ENCODE measurements at places on chromosomes 13 and 19.

- DNase-seq: no peak
Measured at GRCh38 chr19:40633207-40633606, 32.0 kb downstream of the LTBP4 start.

- DNase-seq: peak; percentile 75
Measured at GRCh38 chr13:33169273-33169980, 116.1 kb downstream of the STARD13 start.

DNA sequence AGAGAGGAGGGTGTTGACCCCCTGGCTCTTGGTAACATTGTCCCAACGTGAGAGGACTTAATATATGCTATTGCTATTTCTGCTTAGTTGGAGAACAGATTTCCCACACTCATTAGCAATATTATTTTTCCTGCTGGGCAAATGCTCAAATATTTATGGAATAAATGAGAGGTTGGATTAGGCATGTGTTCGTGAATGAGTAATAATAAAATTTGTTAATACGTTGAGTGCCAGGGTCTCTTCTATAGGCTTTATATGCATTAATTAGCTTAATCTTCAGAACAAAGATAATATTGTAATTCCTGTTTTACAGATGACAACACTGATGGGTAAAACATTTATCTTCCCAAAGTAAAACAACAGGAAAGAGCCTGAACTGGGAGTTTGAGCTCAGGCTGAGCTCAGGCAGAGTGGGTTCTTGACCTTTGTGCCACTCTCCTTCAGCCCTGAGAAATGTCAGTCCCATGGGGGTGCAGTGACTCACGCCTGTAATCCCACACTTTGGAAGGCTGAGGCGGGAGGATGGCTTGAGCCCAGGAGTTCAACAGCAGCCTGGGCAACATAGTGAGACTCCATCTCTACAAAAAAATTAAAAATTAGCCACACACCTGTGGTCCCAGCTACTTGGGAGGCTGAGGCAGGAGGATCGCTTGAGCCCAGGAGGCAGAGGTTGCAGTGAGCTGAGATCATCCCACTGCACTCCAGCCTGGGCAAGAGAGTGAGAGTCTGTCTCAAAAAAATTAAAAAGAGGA is 1.2 kb downstream of the ZNF233 start:
- DNase-seq: no peak

DNA sequence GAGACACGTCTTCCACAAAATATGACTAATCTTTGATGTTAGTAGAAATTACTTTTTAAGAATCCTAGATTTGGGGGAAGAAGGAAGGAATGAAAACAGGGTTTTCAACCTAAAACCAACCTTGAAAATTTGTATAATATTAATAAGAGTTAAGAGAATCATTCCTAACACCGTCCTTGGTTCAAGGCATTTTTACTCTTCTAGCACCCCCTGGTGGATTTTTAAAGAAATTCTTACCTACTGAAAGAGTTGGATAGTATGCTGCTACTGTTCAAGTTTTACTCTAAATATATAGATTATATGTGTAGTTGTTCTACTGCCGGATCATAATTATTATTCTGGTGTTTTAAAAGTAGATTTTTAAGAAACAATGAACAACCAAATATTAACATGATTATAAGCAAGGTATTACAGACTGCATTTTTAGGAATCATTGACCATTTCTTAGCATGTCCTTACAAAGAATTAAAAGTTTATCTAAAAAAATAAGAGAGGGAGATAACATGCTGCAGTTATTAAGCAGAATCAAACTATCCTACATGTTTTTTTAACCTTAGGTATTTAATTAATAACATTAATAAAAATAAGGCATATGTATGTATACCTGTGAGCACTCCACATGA is 7.4 kb upstream of the SLITRK6 start:
- DNase-seq: no peak

GRCh38 chr19:1026783-1027649 is 608 bp downstream of the CNN2 start:
- DNase-seq: no peak

- DNase-seq: no peak
Measured at GRCh38 chr19:38318660-38319059, 985 bp upstream of the KCNK6 start.

All from fibroblast of skin of left quadriceps (primary cell).